ENCODE measurements at places on chromosomes 7 and 10.

DNA sequence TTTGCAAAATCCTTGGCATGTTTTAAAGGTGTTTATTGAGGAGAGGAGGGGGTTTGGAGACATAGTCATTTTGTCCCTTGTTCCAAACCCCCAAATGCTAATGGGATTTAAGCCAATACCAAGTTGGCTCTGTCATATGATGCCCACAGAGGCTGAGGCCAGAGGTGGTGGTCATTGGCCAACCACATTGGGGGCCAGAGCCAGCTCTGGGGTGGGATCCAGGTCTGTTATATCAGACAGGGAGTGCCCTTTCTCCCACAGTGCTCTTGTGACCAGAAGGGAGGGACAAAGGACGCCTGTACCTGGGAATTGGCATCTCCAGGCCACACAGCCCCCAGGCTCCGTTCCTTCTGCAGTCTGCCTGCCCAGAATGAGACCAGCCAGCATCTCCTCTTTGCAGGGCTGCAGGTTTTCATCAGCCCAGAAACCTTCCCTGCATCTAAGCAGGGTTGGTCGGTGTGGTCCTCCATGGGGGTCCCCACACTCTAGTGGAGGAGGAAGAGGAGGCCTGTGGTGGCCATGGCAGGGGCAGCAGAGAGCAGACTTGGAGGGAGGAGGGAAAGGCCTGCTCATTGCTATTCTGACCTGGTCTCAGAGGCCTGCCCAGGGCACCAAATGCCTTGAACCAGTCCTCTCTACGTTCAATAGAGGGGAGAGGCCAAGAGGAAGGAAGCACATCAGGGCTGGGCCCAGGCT lies 17.9 kb downstream of the ADCYAP1R1 start:
- DNase-seq: no peak

DNA sequence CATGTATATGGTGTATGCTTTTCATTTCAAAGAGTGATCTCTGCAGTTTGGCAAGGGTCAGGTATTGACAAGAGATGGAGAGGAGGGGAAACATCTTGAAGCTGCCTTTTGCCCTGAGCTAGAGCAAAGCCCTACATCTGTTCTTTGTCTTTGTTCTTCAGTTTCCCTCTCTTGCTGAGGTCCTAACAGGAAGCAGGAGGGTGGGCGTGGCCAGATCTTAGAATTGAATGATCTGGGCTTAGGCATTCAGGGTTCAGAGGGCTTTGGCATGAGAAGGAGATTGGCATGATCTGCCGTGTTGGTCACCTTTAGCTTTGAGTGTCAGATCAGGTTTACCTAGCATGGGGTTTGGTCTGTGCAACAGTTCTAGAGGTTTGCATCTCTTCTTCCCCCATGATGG lies 41.3 kb downstream of the LRMDA start:
- no peak for DNase-seq

DNA sequence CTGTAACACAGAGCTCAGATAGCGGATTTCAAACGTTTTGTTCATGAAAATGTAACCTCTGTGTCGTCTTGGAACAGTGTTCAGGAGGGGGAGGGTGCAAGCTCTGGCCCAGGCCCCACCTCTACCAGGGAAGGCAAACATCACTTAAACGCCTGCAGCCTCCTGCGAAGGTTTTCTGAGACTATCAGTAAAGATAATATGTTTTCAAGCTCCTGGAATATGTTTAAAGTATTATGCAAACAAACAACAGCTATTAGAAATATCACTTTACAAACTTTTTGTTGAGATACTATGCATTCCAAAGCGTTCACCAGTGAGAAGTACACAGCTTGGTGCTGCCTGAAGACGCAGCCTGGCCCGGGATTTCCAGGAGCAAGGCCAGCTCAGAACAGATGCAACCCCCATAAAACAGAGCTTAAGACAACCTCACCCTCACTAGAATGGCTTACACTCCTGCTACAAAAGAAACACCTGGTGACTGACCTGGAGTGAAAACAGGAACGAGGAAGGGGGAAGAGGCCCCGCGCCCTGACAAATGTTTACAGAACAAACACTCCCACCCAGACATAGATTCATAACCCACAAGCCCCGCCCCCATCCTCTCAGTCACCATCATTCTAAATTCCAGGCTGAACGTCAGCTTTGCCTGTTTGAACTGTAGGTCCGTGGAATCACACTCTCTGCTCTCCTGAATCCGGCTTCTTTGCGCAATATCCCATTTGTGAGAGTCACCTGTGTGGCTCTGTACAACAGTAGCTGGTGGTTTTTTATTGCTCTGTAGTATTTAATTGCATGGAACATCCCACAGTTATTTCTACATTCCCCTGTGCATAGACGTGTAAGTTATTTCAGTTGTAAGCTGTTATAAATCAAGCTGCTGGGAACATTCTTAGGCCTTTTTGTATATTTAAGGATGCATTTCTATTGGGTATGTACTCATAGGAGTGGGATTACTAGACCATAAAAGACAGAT lies 155.0 kb downstream of the PTPRN2 start:
- DNase-seq: no peak

DNA sequence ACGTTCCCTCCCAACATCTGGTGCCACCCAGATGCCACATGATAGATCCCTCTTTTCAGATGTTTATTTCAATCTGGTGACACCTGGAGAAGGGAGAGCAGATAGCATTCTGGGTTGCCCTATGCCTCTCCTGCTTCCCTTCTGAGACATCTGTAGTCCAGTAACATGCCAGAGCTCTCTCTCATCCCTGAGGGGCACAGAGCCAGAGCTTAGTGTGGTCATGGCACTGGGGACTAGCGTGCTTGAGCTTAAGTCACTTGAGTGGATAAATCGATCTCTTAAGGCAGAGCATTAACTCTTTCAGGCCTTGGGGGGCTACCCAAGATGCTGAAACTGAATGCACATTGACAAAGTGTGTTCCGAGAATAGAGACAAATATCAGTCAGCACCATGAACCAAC lies 47.9 kb downstream of the WNT2 start:
- no peak for DNase-seq

DNA sequence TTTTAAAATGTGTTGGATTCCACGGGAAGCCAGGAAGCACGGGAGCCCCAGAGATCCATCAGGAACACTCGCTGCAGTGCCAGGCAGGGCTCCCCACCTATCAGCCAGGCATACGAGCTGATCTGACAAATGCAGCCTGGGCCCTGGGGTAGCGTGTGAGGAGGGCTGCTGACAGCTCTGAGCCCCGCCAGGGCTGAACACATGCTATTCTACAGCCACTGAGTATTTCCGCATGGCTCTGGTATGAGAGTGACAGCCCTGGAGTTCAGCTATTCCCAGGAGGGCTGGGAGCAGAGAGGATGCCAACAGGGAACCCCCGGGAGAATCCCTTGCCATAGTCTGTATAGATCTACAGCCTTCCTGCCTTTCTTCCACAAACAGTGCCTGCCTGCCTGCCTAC lies 237.3 kb upstream of the ZMIZ1 start:
- DNase-seq: no peak

DNA sequence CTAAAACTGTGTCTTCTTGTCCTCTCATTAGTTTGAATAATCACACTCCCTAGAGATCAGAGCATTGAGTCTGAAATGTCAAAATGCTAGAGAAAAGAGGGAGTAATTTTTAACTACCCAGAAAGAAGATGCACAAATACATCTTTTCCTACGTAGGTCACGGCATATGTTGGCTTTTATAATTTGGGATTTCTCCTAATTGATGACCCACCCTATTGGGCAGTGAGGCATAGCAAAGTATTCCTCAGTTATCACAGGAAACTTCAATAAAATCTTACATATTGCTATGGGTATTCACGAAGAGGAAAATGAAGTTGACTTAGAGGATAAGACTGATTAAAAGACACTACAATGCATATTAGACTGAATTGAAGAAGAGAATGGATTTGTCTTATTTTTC lies 25.4 kb downstream of the ARMC10 start:
- DNase-seq: no peak

DNA sequence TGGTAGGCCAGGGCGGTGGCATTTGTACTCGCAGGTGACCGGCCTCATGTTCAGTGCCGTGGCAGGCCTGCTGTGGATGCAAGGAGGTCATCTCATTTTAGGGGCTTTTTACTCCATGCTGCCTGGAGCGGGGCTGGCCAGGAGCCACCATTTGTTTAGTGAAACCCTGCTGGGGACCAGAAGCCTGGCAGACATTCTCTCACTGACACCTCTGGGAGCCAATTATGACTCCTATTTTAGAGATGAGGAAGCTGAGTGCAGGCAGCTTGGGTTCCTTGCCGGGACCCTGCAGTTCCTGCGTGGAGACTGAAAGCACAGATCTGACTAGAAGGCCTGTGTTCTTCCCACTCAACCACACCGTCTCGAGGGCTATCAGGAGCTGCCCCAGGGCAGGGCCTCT lies 186.6 kb downstream of the FANK1 start:
- DNase-seq: no peak

GRCh38 chr10:6254201-6254600 lies 51.5 kb downstream of the PFKFB3 start:
- DNase-seq: no peak

- DNase-seq: no peak
These were observed 131.7 kb upstream of the TNS3 start for GRCh38 chr7:47713595-47713994.

GRCh38 chr7:120272261-120272660 lies 714 bp upstream of the KCND2 start:
- DNase-seq: no peak

DNA sequence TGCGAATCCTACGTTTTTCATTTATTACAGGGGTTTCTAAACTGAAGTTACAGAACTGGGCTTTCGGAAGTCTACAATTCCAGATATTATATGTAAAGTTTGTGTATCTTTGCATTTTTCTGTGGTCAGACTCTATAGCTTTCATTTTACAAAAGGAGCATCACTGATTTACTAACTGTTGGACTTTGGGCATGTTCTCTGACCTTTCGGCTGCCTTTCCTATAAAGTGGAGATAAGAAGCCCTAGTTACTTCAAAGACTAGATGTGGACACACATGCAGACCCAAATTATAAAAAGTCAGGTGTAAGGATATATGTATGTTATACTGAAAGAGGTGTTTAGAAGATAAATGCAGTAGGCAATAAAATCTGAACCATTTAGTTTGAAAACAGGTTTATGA lies 126.6 kb upstream of the PRKCQ start:
- DNase-seq: no peak

DNA sequence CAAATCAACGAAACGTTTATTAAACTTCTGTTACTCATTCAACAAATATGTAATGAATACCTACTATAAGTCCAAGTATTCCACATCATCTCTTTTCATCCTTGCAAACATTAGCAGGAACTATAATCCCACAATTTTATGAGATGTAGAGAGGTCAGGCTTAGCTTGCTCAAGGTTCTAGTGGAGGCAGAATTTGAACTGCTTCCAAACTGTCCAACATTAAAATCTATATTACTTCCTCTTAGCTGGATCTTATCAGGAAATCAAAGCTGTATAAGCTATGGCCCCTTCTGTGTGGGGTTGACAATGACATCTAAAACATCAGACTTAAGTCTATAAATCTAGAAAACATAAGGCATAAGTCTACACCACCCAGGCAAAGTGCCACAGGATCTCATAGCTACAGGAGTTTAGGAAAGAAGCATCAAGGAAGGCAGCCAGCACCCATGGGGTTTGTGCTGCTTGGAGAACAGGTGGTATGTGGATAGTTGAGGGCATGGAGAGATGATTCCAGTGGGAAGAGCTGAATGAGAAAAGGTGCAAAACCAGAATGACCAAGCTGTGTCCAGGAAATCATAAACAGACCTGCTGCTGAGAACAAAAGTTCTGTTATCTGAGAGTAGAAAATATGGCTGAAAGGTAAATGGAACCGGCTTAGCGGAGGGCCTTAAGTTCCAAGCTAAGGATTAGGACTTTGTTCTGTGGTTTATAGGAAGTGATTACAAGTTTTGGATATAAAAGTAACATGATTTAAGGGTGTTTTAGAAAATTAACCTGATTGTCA lies 34.5 kb downstream of the PAPSS2 start:
- DNase-seq: no peak

- DNase-seq: no peak
These were observed 183.2 kb downstream of the CXCL12 start for GRCh38 chr10:44201656-44202055.

DNA sequence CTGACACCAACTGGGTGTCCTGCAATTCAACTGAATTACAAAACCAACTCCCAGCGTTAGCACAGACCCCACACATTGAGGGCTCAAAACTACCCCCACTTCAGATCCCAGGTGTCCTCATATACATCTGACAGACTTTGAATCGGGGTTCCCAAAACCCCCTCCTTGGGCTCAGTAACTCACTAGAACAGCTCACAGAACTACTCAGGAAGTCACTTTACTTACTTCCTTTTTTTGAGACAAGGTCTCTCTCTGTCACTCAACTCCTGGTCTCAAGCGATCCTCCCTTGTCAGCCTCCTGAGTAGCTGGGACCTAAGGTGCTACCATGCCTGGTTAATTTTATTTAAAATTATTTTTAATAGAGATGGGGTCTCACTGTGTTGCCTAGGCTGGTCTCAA lies 456.0 kb downstream of the SDK1 start:
- DNase-seq: no peak

DNA sequence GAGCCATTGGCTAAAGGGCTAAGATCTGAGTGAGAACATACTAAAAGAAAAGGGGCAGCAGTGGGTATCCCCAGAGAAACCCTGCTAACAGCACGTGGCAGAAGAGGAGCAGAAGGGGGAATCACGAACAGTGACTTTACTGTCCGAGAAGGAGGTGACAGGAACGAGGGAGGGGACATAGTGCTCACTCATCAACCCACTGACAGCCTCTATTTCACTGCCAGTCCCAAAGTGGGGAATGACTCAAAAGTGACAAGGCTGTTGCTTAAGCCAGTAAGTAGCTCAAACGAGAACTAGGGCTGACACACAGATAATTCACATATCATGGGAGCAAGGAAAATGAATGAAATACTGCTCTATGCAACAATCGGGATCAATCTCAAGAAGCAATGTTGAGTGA lies 92.7 kb downstream of the RSU1 start:
- no peak for DNase-seq

Measured in tibial nerve (tissue), 4 donors.